ENCODE measurements at places on chromosomes 3 and 15.

DNA sequence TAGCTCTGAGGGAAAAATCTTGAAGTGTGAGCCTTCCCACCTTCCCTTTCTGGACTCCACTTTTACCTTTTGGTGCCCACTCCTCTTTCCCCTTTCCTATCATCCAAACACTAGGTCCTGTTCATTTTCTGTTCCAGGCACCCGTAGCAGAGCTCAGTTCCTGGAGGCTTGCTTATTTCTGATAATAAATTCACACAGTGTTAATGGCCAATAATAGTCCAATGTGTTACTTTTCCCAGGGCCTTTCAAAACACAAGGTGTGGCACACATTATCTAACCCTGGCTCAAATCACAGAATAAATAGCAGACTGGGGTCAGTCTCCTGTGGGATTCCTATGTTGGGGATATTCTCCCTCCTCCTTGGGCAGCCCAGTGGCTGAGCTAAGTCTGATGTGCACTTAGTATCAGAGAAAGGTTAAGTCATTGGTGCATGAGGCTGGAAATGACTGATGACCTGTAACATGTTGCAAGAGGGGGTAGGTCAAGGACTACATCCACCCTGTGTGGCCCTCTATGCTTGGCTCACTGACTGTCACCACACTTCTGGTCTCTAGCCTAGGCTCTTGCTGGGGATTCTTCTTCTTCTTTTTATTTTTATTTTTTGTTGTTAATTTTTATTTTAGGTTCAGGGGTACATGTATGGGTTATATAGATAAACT lies 43.7 kb upstream of the ROPN1 start:
- no peak for DNase-seq

DNA sequence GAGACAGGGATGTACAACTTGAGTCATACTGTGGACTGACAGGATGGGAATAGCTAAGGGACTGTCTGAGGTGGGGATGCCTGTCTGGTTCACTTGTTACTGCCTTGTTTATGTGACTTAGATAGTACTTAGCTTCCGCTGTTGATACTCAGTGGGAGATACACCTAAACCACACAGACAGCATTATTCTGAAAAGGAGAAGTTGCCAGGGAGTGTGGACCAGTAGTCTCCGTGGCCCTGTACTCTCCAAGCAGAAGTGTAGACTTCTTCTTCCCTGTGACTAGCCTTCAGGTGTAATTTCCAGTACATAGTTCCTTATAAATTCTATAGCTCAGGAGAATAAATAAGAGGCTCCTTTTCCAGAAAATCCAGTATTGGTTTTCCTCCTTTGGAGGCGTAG lies 5.1 kb downstream of the HIGD2B start:
- no peak for DNase-seq

GRCh38 chr3:135325096-135325495 lies 530.0 kb downstream of the EPHB1 start:
- DNase-seq, result no peak

GRCh38 chr3:115512565-115513415 lies 110.5 kb upstream of the GAP43 start:
- DNase-seq, result no peak

DNA sequence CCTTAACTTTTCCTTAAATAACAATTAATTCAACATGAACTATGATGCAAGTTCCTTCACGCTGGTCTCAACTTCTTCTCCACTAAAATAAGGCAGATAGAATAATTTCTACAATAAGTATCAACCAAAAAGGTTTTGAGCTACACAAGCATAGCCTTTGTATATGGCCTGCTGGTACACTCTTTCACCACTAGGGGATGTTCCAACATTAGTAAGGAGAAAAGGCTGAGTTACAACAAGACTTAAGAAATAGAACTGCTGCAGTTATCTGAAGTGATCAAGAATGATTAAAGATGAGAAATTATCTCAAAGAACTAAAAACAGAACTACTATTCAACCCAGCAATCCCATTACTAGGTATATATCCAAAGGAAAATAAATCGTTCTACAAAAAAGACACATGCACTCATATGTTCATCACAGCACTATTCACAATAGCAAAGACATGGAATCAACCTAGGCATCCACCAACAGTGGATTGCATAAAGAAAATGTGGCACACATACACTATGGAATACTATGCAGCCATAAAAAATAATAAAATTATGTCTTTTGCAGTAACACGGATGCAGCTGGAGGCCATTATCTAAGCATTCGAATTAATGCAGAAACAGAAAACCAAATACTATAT lies 14.4 kb downstream of the ATP13A3 start:
- peak; percentile 69 for DNase-seq

GRCh38 chr3:88807491-88808105 lies 299.8 kb upstream of the EPHA3 start:
- DNase-seq, result no peak

GRCh38 chr3:29354894-29355293 lies 74.0 kb downstream of the RBMS3 start:
- no peak for DNase-seq

GRCh38 chr15:82045179-82045891 lies 483 bp downstream of the MEX3B start:
- no peak for DNase-seq

GRCh38 chr15:71114066-71114680 lies 1.1 kb upstream of the THSD4 start:
- DNase-seq, result no peak

GRCh38 chr3:25476639-25477038 lies 48.6 kb downstream of the RARB start:
- DNase-seq, result no peak

Data from CD4-positive, alpha-beta T cell treated with Interleukin-15 for 4 hours (primary cell).